ACHN (cell line): ENCODE measurements at places on chromosomes 3 and 15.

DNA sequence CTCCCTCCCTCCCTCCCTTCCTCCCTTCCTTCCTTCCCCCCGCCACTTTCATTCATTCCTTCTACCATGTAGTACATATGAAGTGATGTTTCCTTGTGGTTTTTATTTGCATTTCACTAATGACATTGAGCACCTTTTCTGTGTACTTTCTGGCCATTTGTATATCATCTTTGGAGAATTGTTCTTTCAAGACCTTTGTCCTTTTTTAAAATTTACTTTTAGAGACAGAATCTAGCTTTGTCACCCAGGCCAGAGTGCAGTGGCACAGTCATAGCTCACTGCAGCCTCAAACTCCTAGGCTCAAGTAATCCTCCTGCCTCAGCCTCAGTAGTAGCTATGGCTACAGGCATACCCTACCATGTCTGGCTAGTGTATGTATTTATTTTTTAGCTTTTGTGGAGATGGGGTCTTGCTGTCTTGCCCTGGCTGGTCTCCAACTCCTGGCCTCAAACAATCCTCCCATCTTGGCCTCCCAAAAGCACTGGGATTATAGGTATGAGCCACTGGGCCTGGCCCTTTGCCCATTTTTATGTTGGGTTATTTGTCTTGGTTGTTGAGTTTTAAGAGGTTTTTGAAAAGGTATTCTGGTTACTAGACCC lies 42.0 kb upstream of the CTDSPL2 start:
- DNase-seq, result no peak

- DNase-seq, result no peak
These were observed 31.1 kb upstream of the NEO1 start for GRCh38 chr15:73021139-73021621.

GRCh38 chr3:13150624-13151023 lies 77.4 kb upstream of the IQSEC1 start:
- no peak for DNase-seq

DNA sequence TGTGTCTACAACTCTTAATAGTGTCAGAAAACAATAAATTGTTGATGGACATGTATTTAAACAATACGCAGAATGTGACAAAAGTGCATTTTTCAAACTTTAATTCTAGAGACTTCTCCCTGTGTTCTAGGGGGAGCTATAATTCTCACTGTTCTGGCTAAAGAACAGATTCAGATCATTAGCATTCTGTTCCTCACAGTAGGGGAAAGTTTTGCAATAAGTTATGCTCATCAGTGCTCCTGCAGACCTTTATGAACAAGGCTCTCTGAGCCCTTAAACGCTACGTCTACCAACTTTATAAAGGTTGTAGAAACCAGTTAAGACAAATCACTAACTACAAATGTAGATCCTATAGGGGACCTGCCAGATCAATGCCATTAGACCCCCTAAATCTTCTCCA lies 444.2 kb downstream of the SQOR start:
- DNase-seq, result no peak

GRCh38 chr3:150317469-150317868 lies 90.6 kb upstream of the TSC22D2 start:
- DNase-seq, result no peak

DNA sequence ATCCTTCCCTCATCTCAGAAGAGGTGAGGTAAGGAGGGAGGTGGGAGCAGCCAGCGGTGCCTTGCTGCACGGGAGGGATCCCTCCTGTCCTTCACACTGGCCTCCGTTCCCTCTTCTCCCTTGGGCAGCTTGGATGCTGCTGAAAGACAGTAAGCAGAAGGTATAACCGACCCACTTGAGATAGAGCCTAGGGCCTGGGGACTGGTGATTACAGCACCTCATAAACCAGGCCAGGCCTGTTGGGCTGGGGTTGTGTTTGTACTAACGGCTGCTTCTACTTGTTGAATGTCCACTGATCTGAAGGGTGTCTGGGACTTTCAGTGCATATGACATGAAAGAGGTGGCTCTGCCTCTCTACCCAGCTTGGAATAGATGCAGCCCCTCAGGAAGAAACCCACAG lies 25.0 kb downstream of the SEMA6D start:
- DNase-seq, result no peak

DNA sequence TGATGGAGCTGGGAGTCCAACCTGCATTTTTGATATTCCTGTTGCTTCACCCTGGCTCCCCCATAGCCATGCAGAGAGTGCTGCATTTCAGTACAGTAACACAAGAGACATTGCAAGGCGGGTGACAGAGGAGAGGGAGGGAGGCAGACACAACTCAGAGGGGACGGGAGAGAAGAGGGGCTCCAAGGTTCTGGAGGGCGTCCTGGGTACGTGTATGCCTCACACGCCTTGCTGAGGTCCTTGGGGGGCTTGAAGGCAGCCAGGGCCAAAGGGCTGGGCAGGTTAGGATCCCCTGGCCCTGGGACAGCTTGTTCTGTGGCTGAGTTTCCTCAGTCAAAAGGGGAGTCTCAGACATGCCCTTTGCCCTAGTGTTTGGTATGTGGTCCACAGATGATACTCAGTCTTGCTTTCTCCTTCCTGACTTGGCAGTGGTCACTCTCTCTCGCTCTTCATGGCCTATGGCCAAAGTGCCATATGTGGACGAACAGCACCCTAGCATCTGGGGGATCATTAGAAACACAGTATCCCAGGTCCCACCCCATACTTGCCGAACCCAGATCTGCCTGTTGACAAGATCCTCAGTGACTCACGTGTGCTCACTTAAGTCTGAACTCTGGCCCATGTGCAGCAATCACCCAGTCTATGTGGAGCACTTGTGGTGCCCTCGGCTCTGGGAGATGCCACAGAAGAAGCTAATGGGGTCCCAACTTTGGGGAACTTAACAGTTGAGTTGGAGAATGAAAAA lies 52.9 kb downstream of the FGD5 start:
- no peak for DNase-seq
